ENCODE measurements at places on chromosomes 5 and 9. TPM values are rescaled to one million over a fixed set of nuclear protein-coding genes. Genes with fewer than 3 reads are reported as not detected.

DNA sequence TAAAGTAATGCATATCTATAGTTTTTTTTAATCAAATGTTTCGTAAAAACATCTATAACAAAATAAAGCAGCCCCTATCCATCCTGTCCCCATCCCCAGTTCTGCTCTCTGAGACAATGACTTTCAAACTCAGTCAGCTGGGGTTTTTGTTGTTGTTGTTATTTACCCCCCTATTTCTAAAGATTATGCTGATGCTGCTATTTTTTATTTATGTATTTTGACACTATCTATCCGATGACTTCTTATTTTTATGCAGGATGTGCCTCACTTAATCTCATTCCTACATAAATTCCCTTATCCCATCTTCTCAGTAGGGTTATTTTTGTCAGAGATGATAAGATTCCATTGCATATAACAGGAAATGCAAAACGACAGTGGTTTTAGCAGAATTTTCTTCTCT lies 45.3 kb upstream of the ENTREP1 start:
- DNase-seq = no peak

PCDHA1 gene
- not detected for total RNA-seq

MSX2 gene
- total RNA-seq = 0.29 TPM

PLEKHG4B gene
- total RNA-seq = 10.9 TPM

GRCh38 chr5:39426746-39427105 lies 1.9 kb upstream of the DAB2 start:
- no peak for DNase-seq

- peak; percentile 10 for DNase-seq
Measured at GRCh38 chr9:71814226-71814625, 45.9 kb upstream of the CEMIP2 start.

DNA sequence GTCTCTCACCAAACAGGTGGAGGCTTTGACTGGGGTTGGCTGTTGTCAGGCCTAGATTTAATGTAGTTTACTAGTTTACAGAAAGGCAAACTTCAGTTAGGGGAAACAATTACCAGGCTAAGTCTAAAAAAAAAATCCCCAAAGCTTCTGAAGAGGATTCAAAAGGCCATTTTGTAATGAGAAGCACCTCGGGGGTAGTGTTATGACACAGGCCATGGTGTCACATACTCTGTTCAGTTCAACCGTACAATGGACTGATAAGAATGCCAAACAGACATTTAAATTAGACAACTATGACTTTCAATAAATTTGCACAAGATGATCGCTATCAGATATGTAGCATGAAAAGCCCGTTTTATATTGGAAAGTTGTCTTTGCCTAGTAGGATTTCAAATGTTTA lies 120.1 kb upstream of the PCA3 start:
- no peak for DNase-seq

CDC25C gene
- total RNA-seq = not detected

ASPN gene
- 2.4 TPM for total RNA-seq

- DNase-seq = no peak
Measured at GRCh38 chr5:113089653-113090335, 113.2 kb downstream of the DCP2 start.

GRCh38 chr9:130901498-130902203 lies 5.0 kb upstream of the QRFP start:
- no peak for DNase-seq

- DNase-seq = no peak
Measured at GRCh38 chr5:181166812-181167733, 19.7 kb downstream of the OR2V2 start.

PLAC8L1 gene
- total RNA-seq = not detected

ARL14EPL gene
- total RNA-seq = not detected

TAS2R1 gene
- not detected for total RNA-seq

SRD5A1 gene
- total RNA-seq = 3.4 TPM

GRCh38 chr9:86521322-86521721 lies 167.1 kb upstream of the TUT7 start:
- DNase-seq = no peak

DNA sequence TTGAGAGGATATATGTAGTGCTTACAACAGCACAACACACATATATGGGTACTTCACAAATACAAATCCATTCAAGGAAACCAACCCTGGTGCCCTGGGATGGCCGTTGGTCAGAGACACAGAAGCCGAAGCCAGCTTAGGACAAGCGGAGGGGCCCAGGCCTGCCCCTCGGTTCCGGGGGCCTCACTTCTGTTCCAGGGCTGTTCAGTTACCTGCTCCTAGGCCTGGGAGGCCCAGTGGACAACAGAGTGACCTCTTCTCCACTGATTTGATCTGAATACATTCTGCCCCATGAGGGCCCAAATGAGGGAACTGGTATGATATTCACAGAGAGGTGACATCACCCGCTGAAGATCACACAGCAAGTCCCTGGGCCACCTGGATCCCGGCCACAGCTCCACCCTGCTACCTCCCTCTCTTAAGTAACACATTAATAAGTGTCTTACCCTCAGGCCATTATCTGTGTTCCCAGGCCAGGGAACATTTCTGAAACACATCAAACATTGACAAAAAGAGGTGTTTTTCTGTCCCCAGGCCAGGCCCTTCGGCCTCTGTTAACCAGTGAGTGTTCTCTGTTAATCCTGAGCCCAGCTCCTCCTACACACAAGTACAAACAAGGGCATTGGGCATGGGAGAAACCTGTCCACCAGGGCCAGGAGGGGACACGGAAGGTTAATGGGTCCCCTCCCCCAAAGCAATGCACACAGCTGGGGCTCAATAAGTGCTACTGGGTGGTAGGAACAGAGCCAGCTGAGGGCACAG lies 4.5 kb upstream of the GRHPR start:
- no peak for DNase-seq

- DNase-seq = no peak
Measured at GRCh38 chr5:78690253-78690972, 41.8 kb upstream of the LHFPL2 start.

GRCh38 chr9:7192266-7192665 lies 434.5 kb downstream of the KDM4C start:
- peak; percentile 60 for DNase-seq

GRCh38 chr9:134494273-134494815 lies 147.3 kb upstream of the COL5A1 start:
- DNase-seq = no peak

- DNase-seq = no peak
Measured at GRCh38 chr5:89069591-89069990, 186.6 kb upstream of the MEF2C start.

GRCh38 chr5:20833081-20833627 lies 845.2 kb upstream of the CDH18 start:
- no peak for DNase-seq

DNA sequence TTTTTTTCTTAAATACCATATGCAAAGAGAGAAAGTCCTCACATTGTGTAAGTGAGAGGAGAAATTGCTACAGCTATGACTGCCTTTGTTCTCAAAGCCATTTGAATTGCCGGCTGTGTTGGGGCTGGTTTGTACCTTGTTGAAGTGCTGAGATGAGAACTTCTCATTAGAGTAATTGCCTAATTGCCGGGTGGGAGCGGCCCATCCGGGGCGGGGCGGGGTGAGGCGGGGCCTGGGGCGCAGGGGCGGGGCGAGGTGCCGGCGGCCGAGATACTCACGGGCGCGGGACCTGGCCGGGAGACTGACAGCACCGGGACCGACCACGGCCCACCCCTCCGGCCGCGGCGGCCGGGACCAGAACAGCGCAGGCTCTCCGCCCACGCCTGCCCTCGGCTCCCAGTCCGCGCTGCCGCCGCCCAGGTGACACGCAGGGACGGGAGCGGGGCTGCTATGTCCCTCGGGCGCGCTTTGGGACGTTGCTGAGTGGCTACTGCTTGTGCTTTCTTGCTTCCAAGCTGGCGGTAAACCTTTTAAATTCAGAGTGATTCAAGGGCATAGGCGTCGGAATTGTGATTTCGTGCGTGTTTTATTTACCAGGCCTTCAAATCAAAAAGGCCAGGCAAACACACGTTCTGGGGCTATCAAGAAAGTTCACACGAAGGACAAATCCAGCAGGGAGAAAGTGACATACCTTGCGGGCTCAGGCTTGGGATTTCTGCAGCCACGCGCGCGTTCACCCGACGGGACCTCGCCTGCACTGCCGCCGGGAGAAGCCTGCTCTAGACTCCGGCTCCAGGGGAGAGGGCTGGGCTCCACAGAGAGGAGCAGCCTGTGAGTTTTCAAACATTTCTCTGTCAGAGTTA lies 269.1 kb downstream of the FANCC start:
- DNase-seq = peak; percentile 88

DNA sequence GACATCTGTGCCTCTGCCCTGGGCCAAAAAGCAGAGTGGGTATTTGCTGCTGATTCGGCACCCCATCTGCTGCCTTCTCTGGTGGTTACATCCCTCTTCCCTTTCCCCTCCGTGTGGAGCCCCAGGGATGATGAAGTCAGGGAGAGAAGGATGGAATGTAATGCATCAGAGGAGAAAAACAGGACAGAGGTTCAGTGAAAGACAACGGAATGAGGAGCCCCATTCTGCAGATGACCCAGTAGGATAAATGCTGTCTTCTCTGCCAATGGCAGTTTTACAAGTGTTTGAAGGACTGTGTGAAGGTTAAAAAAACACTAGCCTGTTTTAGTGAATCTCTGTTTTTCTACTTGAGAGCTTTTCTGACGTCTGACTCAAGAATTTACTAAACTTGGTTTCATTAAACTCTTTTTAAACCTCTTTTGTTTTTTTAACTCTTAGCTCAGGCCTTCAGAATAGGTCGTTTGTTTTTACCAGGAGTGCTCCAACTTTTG lies 86.3 kb downstream of the NLN start:
- DNase-seq = no peak

- no peak for DNase-seq
Measured at GRCh38 chr5:102853680-102854079, 98.6 kb downstream of the PAM start.

C7 gene
- 167 TPM for total RNA-seq

PKD2L2 gene
- total RNA-seq = not detected

DNA sequence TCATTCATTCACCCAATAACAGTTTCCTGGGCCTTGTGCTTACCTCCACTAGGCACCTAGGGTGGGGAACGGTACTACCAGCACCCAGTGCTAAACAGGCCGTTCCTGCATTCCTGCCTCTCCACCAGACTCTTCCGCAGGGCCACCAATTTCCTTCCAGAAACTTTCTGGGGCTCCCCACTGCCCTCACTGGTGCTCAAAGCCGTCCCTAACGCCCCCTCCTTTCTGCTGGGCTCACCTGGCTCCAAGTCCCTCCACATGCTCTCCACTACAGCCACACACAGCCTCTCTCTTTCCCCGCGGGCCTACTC lies 1.4 kb downstream of the PHF19 start:
- DNase-seq = no peak

DNA sequence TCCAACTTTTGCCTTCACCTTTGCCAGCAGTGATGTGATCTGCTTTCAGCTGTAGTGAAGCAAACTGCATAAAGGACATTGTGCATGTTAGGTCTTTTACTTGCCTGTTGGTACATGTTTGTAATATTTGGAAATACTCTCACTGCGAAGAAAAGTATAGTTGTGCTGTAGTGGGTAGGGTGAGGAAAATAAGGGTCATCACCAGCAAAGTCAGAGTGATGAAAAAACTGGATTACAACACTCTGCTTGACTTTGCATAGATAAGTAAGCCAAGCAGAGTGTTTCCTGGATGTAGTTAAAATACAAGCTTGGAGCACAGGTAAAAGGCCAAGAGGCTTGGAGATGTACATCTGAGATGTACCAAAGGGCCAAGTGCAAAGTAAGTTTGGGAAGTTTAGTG lies 16.7 kb downstream of the TGFBR1 start:
- DNase-seq = no peak

PCDHA10 gene
- total RNA-seq = 6.0 TPM

GRCh38 chr9:87609002-87609401 lies 111.3 kb downstream of the DAPK1 start:
- no peak for DNase-seq

GRCh38 chr5:53482717-53483638 lies 2.5 kb downstream of the FST start:
- DNase-seq = peak; percentile 68

DNA sequence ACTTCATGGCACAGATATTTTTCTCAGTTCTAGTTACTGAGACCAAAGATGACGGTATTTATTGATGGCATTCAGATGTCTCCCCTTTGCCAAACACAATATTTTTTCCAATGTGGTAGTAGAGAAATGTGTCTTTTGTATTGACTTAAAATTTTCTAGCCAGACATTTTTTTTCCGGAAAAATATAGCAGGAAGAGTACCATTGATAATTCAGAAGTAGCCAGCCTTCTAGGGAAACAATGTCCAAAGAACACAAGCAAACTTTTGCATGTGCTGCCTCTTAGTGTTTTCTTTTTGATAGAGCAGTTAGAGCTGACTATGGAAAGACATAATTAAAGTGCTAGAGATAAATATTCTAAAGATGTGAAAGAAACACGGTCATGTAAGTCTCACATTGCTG lies 231.4 kb downstream of the MARCHF11 start:
- DNase-seq = no peak

Measured in thyroid gland (tissue), 4 donors.